ENCODE measurements at places on chromosomes 3 and 15.

- peak; percentile 9 for DNase-seq
Measured at GRCh38 chr15:55897560-55898336, 95.7 kb downstream of the NEDD4 start.

DNA sequence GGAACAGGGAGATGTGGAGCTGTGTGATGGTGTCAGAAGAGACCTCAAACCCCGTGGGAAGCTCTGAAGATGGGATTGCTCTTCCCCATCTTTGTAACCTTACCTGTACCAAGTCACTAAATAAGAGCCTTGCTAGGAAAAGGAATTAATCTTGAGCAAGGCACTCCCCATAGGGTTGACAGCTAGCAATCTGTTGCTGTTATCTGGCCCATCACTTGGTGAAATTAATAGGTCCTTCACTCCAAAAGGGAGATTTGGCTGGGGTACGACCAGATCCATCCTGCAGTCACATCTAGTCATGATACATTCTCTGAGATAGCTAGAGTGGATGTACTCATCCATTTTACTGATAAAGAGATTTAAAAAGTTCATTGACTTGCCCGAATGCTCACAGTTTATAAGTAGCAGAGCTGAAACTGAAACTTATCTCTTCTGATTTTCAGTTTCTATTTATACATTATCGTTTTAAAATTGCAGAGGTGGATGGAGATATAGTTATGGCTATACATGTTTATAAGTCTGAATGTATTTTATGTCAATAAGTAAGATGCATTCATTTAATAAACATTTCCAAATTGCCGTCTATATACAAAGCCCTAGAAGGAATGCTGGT is 299.1 kb upstream of the MCTP2 start:
- DNase-seq: no peak

- DNase-seq: no peak
Measured at GRCh38 chr3:10469441-10470119, 35.8 kb downstream of the ATP2B2 start.

GRCh38 chr3:77887611-77888010 is 847.7 kb downstream of the ROBO2 start:
- no peak for DNase-seq

DNA sequence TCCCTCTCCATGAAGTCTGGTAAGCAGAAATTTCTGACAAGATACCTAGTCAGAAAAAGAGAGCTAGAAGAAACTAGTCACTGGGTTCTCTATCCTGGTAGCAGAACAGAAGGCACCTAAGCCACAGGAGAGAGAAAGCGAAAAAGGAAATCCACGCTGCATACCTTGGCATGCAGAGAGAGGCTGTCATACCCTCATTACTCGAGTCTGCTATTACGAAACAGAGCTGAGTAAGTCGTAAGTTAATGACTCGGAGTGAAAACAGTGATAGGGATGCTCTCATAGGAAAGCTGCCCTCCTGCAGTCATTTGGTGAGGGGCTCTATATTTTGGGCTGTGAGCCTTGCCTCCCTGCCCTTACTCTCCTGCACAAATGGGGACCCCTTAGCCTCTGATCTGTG is 16.2 kb downstream of the CLRN1 start:
- DNase-seq: no peak

DNA sequence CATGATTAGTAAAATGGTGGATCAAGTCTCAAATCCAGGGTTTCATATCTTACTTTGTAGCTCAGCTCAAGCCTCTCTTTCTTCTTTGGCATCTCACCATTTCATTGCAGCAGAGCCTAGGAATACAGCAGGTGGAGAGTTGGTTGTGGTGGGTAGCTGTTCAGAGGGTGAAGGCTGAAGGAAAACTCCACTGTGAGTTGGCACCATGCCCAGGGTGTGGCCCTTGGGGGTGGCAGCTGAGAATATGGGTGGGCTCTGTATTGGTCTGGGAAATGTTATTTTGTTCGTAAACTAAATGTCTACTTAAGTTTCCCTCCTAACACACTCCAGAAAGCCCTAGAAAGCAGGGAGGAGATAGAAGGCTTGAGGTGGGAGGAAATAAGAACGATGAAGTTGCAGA is 1.7 kb upstream of the MAP1A start:
- DNase-seq: no peak

- no peak for DNase-seq
Measured at GRCh38 chr3:196941729-196942225, 551 bp downstream of the NCBP2 start.
